ENCODE measurements at places on chromosomes 7 and 10.

GRCh38 chr7:99248391-99249095 lies 24.1 kb upstream of the MYH16 start:
- DNase-seq: no peak

GRCh38 chr10:93065675-93066543 lies 5.3 kb downstream of the CYP26C1 start:
- no peak for DNase-seq

DNA sequence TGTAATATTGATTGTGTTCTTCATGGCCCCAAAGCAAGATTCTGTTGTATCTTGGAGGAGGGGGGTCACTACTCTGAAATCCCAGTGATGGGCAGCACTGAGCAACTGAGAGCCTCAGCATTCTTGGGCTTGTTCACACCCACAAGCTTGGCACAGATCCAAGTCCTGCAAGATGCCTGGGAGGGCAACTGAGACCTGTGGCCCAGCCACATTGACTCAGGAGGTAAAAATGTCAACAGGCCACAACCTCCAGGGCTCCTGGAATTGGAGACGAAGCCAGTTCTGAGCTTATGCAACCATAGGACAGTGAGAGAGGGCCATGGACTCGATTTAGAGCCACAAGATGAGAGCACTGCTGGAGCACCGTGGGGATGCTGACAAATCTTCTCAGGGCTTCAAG lies 3.1 kb upstream of the DOCK1 start:
- DNase-seq: no peak

- no peak for DNase-seq
Observed at GRCh38 chr10:50381642-50382041, 130.3 kb upstream of the ASAH2 start.

DNA sequence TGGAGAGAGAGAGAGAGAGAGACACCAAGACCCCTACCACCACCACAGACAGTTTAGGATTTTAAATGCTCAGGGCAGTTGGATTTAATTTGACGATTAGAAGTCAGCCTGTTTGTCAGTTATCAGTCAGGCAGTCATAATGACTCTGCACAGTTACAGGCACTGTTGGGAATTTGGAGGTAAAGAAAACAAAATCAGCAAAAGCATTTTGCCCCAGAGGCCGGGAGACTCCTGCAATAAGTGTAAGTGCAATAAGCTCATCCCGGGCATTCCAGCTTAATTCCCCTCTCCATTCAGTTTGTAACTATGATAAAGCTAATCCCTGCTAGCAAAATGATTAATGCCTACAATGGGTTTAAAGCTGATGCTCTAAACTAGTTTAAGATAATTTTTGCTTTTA lies 13.5 kb downstream of the SEMA3C start:
- DNase-seq: no peak

DNA sequence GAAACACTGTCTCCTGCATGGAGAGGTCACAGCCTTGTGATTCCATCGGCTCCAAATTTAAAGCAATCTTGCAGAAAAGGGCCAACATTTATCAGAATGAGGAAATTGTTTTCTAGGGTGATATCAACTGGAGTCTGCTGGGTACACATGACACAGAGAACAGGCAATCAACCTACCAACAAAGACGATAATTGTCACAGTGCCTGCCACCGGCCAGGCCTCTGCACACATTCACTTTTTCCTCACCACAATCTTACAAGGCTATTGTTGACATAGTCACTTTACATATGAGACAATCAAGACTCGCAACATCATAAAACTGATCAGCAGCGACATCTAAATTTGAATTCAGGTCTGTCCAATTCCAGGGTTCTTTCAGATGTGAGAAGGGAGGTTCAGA lies 189.4 kb downstream of the KCNMA1 start:
- no peak for DNase-seq

DNA sequence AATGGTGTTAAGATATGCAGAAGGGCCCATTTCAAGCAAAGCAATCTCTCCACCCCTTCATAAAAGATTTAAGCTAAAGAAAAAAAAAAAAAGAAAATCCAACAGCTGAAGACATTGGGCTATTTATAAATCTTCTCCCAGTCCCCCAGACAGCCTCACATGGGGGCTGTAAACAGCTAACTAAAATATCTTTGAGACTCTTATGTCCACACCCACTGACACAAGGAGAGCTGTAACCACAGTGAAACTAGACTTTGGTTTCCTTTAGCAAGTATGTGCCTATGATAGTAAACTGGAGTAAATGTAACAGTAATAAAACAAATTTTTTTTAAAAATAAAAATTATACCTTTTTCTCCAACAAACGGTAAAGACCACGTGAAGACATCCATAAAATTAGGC lies 28.6 kb downstream of the PPP3CB start:
- no peak for DNase-seq

Measured in stimulated activated CD8-positive, alpha-beta memory T cell treated with anti-CD3 and anti-CD28 coated beads, Interleukin-2, amount 100 ng/mL, for 1 hour (primary cell).